HuH-7 (cell line): ENCODE measurements at places on chromosomes 7 and 10.

DNA sequence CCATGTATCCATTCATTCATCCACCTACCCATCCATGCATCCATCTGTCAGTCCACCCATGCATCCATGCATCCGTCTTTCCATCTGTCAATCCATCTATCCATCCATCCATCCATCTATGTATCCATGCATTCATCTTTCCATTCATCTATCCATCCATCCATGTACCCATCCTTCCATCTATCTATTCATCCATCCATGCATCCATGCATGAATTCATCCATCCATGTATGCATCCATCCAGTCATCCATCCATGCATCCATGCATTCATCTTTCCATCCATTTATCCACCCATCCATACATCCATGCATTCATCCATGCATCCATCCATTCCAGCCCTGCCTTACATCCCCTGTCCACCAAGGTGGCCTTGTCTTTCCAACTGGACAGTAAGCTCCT is 45.7 kb downstream of the SORCS3 start:
- DNase-seq: no peak

DNA sequence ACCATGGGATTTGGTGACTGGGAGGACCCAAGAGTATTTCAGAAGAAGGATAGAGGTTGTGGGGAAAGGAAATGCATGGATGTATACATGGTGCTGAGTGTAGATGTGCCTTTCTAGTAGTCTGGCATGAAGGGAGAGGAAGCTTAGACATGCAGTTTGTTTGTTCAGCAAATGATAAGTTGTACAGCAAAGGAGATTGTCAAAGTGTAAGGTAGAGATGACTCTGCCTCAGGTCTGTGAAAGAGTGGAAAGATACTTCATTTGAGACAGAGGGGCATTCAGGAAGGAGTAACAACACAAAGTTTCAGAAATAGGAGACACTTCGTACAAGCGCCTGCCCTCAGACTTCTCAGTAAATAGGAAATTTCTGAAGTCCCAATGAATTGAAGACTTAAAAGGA is 152.3 kb downstream of the CELF2 start:
- DNase-seq: no peak

- DNase-seq: no peak
These were observed 312.6 kb downstream of the PLXDC2 start for GRCh38 chr10:20128811-20129210.

DNA sequence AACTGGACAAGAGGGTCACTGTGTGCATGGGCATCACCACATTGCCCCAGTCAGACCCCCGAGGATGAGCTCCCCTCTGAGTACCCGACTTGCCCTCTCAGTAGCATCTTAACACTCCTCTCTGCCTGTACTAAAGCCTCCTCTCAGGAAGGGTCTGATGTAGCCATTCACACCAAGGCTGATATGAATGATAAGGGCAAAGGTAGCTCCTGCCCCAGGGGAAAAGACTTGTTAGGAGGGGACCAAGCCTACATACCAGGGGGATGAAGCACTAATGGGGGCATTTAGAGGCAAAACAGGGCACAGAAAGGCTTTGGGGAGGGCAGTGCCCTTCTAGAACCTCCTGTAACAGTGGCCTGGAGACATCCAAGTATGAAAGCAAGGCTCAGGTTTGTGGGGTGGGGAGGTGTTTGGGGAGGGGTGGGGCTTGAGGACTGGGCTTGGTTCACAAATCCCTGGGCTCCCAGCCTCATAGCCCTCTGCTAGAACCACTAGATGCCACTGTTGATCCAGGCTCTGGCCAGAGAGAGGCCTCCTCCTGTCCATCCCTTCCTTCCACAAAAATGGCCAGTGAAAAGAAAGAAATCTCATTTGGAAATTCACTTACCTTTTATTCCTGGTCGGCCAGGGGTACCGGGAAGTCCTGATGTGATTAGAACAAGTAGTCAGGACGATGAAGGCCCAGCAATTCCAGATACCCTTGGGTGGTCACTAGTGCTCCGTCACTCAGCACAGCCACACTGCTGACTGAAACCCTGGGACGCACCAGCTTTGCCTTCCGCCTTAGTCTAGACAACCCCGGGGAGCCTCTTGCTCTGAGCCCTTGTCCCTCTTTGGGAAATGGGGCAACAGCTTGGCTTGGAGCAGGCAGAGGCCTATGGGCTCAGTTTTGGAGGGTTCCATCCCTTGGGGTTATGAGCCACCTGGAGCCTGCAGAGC is 40.3 kb downstream of the COL17A1 start:
- DNase-seq: peak; percentile 32

DNA sequence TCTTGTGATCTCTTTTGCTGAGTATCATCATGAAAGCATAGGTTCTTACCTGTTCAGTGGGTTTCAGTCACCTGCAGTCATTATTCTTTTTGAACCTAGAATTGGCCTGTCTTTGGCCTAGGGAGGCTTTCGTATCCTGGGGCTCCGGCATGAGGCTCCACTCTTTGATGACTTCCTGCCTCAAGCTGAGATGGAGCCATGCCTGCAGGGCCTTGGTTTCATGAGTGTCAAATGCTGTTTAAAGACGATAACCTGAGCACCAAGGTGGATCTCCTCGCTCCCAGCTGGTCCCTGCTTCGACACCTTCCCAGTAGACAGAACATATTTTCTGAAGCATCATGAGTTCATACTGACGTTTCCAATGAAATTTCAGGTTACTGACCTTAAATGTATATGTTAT is 597.8 kb upstream of the FOXK1 start:
- DNase-seq: no peak
